ENCODE measurements at places on chromosomes 6 and 20. TPM values are rescaled to one million over a fixed set of nuclear protein-coding genes. Genes with fewer than 3 reads are reported as not detected.

DNA sequence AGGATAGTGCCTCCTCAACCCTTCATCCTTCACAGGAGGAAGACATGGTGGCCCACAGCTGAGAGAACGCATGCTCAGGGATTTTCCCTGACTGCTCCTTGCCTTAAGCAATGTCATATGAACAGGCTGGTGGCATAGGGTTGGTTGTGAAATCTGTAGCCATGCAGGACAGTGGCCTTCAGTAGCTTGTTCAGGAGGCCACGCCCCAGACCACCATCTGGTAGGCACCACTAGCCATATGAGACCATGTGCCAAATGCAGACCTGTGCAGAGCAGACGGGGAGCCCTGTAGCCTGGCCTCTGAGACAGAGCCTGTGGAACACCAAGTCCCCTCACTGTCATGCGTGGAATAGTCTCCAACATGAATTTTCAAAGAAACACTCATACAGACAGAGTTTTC lies 76.5 kb downstream of the ADTRP start:
- H3K27me3 ChIP-seq = no peaks in the 10 kb centered on the region
- no peak for DNase-seq
- H3K4me1 ChIP-seq = peaks cover 15% of the 10 kb centered on the region
- no peaks in the 10 kb centered on the region for H3K36me3 ChIP-seq

- no peaks in the 10 kb centered on the region for H3K36me3 ChIP-seq
- no peak overlapping the region for H3K27ac ChIP-seq
- no peak for DNase-seq
- H3K4me3 ChIP-seq = no peak overlapping the region
Measured at GRCh38 chr6:72149715-72150114, 263.4 kb downstream of the RIMS1 start.

DNA sequence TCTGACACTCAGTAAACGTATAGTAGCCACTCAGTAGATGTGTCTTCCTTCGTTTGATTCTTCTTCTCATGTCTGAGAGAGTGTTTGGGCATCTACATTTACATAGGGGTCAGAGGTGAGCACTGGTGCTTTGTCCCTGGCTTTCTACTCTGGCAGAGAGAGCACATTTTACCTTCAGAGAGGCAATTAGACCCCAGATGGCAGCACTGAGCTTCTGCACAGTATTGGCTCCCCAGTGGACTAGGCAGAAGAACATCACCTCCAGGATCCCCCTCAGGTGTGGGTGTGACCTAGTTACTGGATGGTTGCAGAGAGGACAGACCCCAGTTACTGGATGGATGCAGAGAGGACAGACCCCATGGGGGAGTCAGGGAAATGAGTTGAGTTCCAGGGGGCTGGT lies 327.2 kb downstream of the DHX35 start:
- H3K4me1 ChIP-seq = no peaks in the 10 kb centered on the region
- no peak overlapping the region for H3K27ac ChIP-seq
- H3K4me3 ChIP-seq = no peak overlapping the region

DNA sequence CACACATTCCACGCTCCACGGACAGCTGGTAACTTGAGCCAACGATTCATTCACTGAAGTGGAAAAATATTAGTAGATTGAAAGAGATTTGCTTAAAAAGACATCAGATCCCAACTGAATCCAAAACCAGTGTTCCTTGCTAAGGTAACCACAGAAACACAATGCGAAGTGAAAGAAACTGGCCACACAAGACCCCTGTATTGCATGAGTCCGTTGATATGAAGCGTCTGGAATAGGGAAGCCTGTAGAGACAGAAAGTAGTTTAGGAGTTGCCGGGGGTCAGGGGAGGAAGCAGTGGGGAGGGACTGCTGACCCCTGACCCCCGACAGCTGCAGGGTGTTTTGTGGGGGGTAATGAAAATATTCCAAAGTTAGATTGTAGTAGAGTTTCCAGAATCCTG lies 10.0 kb downstream of the PCK1 start:
- no peaks in the 10 kb centered on the region for H3K4me1 ChIP-seq
- DNase-seq = no peak
- H3K36me3 ChIP-seq = no peaks in the 10 kb centered on the region
- peaks cover 90% of the 10 kb centered on the region for H3K27me3 ChIP-seq
- H3K4me3 ChIP-seq = no peak overlapping the region
- H3K27ac ChIP-seq = no peak overlapping the region

- H3K27me3 ChIP-seq = no peaks in the 10 kb centered on the region
- H3K4me1 ChIP-seq = peaks cover 46% of the 10 kb centered on the region
- H3K27ac ChIP-seq = peak within 1 kb of the TSS; percentile 96
- no peak for DNase-seq
- peak within 1 kb of the TSS; percentile 85 for H3K4me3 ChIP-seq
Measured at GRCh38 chr6:41072836-41073202, at the start of gene NFYA. Gene NFYA, plus strand, starts transcription at chr6:41072974. Its CDS starts 6,116 bp downstream, at chr6:41079090.

DNA sequence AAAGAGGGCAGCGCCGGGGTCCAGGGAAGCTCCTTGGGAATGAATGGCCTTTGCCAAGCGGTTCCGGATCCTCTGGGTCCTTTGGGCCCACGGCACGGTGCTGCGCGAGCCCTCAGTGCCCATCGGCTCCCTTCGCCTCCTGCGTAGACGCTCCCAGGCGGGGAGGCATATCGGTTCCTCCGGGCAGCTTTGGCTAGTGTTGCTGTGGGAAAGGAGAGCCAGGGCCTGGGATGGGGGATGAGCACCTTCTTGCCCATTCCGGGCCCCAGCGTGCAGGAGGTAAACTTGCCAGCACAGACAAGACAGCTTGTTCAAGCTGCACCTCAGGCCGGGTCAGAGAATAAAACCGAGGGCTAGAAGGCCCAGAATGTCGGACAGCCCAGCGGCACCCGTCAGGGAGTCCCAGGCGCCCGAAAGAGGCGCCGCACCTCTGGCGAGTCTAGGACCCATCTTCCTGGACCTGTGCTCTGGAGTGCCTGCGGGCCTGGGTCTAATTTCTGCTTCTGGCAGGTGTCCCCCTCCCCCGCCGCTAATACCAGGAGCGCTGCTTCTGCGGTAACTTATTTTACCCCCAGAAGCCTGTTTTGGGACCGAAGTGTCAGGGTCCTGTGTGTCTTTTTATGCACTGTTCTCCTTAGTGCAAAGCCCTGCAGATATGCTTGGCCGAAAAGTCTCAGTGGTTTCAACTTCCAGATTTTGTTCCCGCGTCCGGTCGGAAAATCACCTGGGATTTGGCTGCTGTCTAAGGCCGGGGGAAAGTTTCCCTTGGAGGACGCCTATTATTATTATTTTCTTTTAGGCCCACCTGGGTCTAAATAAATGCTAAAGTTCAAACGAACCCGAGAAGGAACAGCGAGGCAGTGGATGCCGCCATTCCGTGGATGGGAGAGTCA lies 1.7 kb upstream of the TFAP2C start:
- H3K27me3 ChIP-seq = no peaks in the 10 kb centered on the region
- no peak for DNase-seq
- peaks cover 9% of the 10 kb centered on the region for H3K36me3 ChIP-seq
- H3K27ac ChIP-seq = no peak overlapping the region
- peak overlapping the region; percentile 84 for H3K4me3 ChIP-seq

DNA sequence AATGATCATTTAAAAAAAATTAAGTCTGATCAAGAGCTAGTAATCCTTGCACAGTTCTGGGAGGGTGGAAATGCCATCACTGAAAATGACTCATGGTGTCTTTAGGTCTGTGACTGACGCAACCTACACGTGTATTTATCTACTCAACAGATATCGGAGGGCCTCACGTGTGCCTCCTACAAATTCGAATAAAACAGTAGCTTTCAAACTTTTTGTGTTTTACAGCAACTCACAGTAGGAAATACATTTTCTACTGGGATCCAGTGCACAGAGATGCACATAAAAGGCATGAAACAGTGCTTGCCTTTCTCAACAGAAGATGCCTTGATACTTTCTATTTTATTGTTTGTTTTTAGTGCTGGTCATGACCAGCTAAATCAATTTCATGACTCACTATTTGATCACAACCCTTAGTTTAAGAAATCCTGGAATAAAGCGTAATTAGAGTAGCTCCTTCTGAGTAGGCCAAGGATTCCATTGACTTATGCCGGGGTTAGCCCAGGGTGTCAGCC lies 210.0 kb upstream of the SNX9 start:
- peak overlapping the region; percentile 67 for H3K4me3 ChIP-seq
- H3K4me1 ChIP-seq = peaks cover 38% of the 10 kb centered on the region
- peak overlapping the region; percentile 99 for H3K27ac ChIP-seq
- no peaks in the 10 kb centered on the region for H3K27me3 ChIP-seq
- DNase-seq = peak; percentile 86
- no peaks in the 10 kb centered on the region for H3K36me3 ChIP-seq

DNA sequence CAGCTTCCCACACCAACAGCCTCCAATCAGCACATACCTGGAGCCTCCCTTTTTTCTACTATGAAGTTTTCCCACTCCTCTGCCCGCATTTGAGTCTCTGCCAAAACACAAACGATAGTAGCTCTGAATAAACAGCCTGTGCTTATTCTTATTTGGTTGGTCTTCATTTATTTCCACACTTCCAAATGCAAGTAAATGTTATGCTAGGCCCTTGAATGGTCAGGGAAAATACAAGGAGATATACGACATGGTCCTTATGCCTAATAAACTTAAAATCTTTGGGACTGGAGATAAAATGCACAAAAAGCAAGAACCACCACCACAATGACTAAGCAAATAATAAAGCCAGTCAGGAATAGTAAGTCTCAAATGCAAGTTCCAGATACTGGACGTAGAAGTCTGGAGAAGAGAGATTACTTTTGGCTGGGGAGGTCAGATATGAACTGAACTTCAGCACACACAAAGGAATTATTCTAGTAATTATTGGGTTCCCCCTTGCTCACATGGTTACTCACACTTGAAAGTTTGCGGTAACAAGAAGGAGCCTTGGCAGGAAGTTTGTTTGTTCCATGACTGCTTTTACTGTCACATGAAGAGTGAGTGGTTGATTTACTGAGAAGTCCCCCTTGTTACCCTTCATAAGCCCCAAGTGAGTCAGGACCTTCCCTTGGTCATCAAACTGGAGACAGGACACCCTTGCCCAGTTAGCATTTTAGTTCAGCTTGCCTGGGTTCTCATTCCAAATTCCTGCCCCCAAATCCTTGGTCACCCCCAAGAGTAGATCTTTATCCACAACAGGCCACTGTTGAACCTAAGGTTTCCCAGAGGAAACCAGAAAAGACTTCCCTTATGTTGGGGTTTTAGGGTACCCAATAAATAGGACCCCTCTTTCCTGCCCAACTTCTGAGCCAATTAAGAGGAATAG lies 511.2 kb upstream of the JARID2 start:
- peaks cover 51% of the 10 kb centered on the region for H3K4me1 ChIP-seq
- no peaks in the 10 kb centered on the region for H3K36me3 ChIP-seq
- peak overlapping the region; percentile 99 for H3K27ac ChIP-seq
- DNase-seq = peak; percentile 98
- no peaks in the 10 kb centered on the region for H3K27me3 ChIP-seq

- peaks cover 44% of the 10 kb centered on the region for H3K4me1 ChIP-seq
- H3K27me3 ChIP-seq = no peaks in the 10 kb centered on the region
- no peaks in the 10 kb centered on the region for H3K36me3 ChIP-seq
- no peak overlapping the region for H3K4me3 ChIP-seq
- H3K27ac ChIP-seq = no peak overlapping the region
Measured at GRCh38 chr20:361561-361960, 14.7 kb downstream of the NRSN2 start.

IL17F gene
- not detected for total RNA-seq

DNA sequence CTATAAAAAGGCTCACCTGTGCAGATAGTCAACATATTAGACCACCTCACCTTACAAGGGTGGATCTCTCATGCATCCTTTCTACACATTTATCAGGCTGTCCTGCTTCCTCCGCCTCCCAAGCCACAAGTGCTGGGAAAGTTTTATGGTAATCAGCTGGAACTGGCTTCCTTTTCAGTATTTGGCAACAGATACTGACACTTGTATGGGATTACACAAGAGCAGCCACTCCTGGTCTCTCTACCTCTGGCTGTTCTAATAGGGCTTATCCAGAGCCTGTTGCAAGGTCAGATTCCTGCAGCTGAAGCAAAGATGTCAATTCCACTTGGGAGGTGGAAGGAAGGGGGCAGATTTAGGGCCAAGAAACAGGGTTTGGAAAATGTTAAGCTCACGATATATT lies 503 bp upstream of the GPLD1 start:
- DNase-seq = no peak
- no peaks in the 10 kb centered on the region for H3K27me3 ChIP-seq
- H3K27ac ChIP-seq = no peak overlapping the region
- H3K4me3 ChIP-seq = no peak overlapping the region
- no peaks in the 10 kb centered on the region for H3K36me3 ChIP-seq

All from PC-3 (cell line).